B cell (primary cell): ENCODE measurements at places on chromosomes 2 and 18. TPM values are rescaled to one million over a fixed set of nuclear protein-coding genes. Genes with fewer than 3 reads are reported as not detected.

- DNase-seq: no peak
These were observed 345.8 kb downstream of the TDRD15 start for GRCh38 chr2:21469564-21469963.

DNA sequence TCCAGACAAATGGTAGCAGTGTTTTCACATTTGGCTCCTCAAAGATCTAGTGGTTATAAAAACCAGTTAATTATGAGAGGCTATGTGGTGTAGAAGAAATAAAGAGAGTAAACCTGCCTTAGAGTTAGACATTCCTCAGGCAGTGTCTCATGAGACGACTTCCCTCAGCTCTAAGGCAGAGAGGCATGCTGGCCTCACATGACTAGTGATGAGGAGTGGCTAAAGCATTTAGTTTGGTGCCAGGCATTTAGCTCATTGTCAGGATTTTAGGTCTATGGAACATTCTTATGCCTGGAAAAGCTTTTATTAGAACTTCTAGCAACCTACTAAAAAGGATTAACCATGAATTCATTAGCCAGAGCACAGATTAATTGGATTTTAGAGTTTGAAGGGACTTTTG, 90.3 kb downstream of the RPRM start:
- DNase-seq: no peak

The ACMSD gene
- not detected in 2 replicates for total RNA-seq

The RESP18 gene
- not detected in 2 replicates for total RNA-seq

- DNase-seq: no peak
These were observed 150.5 kb downstream of the COPS8 start for GRCh38 chr2:237236188-237236587.

DNA sequence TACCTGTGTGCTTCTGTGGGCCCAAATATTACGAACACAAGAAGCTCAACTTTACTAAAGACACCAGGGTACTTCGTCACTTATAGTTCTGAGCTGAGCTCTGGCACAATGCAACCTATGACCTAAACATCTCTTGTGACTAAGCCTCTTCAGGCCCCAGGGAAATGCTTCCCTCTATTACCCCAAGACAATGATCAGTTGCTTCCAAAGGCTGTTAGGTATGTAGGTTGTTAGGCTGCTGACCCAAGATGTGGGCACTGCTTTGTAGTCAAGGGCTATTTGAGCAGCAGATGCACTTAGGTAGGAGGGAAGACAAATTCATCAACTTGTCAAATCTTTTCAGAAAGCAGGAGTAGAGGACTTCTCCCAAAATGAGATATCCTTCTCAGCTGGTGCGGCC, 640.1 kb downstream of the EPHA4 start:
- DNase-seq: no peak

DNA sequence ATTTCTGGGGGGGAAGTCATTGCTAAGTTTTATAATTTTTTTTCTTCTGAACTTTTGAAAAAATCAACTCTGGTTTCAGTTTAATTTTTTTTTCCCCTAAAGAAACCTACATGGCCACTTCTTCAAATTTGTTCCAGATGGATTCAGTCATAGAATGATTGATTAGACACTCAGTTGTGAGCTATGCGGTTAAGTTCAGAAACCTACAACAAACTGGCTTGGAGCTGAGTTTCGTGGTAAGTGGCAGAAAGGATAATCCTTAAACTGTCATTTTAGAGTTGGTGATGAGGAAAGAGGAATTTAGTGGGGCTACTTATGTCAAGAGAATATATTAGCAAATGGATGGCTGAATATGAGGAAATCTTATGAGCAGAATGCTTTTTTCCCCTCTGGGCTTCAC, 23.7 kb downstream of the EFEMP1 start:
- no peak for DNase-seq

- DNase-seq: no peak
These were observed 119.0 kb upstream of the ITGA6 start for GRCh38 chr2:172308253-172308935.

The UGT1A10 gene
- not detected in 2 replicates for total RNA-seq

The ACADL gene
- not detected in 2 replicates for total RNA-seq

DNA sequence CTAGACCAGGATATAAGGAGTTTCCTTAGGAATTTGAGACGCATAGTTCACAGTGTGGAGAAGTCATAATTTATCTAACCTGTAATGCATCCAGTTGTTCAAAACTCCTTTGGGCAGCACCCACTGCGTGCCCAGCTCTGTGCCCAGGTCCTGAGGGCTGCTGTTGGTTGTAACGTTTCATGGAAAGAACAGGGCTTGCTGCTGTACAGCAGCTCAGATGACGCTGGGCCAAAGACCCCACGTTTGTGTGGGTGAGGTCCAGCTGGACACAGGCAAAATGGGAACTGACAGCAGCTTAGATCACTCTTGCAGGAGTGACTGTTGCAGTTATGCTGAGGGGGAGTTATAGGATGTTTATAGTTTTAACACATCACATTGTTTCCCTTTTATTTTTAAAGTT, 30.0 kb upstream of the HS6ST1 start:
- no peak for DNase-seq

DNA sequence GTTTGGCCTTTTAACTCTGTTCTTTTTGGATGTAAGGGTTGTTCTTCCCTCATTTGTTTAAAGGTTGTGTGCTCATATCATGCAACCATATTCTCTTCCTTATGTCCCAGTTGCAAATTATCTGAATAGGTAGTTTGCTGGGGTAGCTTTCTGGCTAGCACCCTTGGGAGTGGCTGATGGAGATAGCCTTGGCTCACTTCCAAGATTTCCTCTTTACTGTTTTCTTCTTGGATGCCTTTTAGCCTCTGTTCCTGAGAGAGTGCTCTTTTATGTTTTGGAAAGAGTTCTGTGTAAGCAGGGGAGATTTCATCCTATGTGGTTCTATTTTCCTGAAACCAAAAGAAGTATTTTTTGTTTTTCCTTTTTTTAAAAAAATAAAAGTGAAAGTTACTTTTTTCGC, 25.4 kb downstream of the USP14 start:
- no peak for DNase-seq
